ENCODE measurements at places on chromosomes 4 and X.

GRCh38 chr4:109671350-109671749, 31.9 kb downstream of the CASP6 start:
- no peak for DNase-seq

GRCh38 chrX:122584981-122585380, 599.1 kb upstream of the GRIA3 start:
- DNase-seq, result no peak

DNA sequence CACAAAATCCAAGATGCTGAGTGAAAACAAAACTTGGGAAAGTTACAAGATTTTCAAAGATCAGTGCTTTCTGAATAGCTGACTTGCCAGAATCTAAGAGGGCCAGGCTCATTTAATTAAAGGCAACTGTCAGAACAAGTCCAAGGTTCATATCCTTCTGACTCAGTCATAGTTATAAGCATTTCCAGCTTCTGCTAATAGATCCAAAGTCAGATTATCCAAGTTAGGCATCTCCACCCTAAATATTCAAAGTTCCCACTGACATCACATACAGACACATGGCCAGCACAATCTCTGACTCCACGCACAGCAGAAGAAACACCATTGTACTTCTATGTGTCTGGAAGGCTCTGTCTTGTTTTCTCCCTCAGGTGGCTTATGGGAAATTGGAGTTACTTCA, 41.8 kb downstream of the GASK1B start:
- DNase-seq, result no peak

DNA sequence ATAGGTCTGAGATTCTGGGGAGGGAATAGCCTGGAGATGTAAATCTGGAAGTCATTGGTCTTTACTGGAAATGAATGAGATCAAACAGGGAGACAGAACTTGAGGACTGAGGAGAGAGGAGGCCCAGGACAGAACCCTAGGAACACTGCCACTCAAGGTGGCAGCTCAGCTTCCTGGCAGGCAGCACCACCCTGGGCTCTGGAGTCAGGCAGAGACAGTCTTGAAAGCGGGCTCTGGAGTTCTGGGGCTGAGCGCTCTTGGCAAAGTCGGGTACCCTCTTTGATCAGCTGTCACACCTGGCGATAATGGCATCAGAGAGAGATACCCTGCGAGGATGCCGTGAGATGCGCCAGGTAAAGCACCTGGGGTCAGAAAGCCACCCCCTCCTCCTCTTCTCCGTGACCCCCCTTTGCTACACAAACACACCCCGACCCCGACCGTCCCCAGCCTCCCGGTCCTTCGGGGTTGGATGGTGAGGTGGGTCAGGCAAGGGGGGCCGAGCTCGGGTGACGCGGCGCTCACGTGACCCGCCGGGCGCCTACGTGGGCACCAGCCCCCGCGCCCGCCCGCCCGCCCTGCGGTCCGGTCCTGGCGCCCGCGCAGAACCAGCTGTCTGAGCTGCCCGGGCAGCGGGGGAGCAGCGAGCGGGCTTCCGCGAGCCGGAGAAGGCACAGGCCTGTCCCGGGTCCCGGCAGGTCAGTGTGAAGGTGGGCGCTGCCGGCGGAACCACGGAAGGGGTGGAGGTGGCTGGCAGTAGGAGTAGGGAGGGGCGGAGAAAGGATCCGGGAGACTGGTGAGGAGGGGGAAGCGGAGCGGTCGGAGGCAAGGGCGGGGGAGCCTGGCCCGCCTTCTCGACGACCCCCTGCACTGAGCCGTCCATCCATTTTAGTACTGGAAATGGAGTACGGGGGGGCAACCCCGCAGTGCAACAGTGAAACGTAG, at the start of gene TCEAL3:
Gene TCEAL3, plus strand, starts transcription at position 600 of the 942 bp plus-strand sequence. CDS start 1,102 bp downstream, outside the sequence.
- DNase-seq, result no peak

GRCh38 chr4:55568905-55569504, 22.3 kb upstream of the CLOCK start:
- no peak for DNase-seq

- DNase-seq, result no peak
These were observed 20.9 kb upstream of the USP27X start for GRCh38 chrX:49858341-49858740.

DNA sequence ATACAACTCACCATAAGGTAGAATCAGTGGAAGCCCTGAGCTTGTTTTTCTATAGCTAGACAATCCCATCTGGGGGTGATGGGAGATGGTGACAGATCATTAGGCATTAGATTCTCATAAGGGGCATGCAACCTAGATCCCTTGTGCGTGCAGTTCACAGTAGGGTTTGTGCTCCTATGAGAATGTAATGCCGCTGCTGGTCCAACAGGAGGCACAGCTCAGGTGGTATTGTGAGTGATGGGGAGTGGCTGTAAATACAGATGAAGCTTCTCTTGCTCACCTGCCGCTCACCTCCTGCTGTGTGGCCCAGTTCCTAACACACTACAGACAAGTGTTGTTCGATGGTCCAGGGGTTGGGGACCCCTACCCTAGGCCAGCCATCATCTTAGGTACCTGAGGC, 5.9 kb upstream of the GATB start:
- no peak for DNase-seq

- DNase-seq, result no peak
These were observed 225.8 kb upstream of the SPRY1 start for GRCh38 chr4:123170843-123171242.

DNA sequence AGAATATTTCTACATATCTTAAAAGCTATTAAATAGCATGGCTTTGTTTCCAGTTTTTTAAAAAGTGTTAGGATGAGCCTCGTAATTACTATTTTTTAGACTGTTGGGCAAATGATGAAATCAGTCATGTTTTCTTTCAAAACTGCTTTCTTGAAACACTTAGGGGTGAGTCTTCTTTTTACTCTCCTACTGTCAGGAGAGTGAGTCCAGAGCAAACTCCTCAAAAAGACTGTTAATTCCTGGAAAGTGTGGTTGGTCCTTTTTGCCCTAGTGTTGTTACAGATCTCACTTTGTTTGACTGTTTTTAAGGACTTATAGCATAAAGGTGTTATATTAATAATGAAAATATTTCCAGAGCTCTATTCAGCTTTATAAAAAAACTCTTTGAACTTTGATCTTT, 6.3 kb downstream of the GSTCD start:
- DNase-seq, result no peak

DNA sequence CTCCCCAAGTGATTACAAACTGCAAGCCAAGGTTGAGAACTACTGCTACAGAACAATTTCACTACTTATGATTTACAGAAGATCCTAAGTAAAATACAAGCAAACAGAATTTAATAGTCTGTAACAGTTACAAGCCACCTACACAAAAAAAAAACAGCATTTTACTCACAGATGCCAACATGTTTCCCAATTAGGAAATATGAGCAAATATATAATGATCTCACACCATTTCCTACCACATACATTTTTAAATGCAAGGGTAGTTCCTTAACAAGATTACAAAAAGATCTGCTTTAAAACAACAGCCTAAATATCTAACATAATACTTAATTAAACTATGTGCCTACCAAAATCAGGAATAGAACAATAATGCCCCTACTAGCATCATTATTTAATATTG, 63.4 kb downstream of the EFHC2 start:
- no peak for DNase-seq

GRCh38 chr4:28179126-28179525, 1318.5 kb downstream of the STIM2 start:
- DNase-seq, result no peak

GRCh38 chrX:42117318-42117717, 194.0 kb upstream of the CASK start:
- DNase-seq, result no peak

- DNase-seq, result peak; percentile 59
These were observed 720 bp downstream of the RPL10 start for GRCh38 chrX:154398668-154399526.

DNA sequence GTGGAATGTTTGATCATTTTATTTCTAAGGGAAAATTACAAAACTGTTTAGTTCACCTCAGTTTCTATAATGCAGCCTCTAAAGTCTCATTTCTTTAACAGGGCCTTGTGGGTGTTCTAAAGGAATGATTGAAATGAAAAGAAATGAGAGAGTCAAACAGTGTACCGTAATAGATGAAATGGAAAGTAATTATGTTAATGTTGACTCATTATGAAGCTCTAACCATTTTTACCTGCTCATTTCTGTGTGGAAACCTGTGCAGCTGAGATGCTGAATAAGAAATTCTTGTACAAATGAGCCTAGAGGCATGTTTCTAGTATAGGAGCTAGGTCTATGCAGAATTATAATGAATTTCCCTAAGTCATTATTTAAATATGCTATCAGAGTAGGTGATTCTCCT, 45.2 kb upstream of the RPA4 start:
- DNase-seq, result no peak

DNA sequence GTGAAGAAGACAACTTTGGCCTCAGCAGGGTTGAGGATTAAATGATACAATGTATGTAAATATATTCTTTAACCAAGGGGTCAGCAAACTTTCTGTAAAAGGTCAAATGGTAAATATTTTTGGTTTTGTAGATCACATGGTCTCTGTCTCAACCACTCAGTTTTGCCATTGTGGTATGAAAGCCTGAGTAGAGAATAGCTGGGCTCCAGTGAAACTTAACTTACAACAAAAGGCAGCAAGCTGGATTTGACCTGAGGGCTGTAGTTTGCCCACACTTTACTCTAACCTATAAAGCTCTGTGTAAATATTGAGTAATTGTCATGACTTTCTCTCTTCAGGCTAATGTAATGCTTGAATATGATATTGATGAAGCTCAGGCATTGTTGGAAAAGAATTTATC, 19.6 kb downstream of the VBP1 start:
- DNase-seq, result no peak

- DNase-seq, result no peak
These were observed 88.6 kb upstream of the MAML3 start for GRCh38 chr4:140242357-140243277.

- DNase-seq, result no peak
These were observed 104.3 kb downstream of the RTL9 start for GRCh38 chrX:110462957-110463356.

GRCh38 chrX:38881066-38881465, 79.8 kb downstream of the MID1IP1 start:
- DNase-seq, result no peak

DNA sequence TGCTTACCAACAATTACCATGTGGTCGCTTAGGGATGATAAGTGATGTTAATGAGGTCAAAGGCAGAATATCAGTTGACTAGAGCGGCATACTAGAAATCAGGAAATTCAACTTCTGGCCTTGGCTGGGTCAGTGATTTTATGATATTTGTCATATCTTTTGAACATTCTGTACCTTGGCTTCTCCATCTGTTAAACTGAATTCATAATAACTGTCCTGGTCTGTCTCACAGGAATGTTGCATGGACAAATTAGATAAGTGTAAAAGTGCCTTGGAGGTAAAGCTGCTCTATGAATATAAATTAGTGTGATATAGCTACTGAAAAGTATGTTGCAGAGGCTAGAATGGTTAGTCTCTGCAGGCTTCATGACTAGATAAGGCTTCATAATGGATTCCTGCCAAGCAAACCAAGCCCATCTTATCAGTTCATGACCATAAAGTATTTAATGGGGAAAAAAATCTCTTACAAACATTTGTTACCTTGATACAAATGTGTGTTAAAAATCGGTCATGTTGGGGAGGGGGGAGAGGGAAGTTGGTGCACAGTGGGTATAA, 104.6 kb upstream of the BMPR1B start:
- no peak for DNase-seq

DNA sequence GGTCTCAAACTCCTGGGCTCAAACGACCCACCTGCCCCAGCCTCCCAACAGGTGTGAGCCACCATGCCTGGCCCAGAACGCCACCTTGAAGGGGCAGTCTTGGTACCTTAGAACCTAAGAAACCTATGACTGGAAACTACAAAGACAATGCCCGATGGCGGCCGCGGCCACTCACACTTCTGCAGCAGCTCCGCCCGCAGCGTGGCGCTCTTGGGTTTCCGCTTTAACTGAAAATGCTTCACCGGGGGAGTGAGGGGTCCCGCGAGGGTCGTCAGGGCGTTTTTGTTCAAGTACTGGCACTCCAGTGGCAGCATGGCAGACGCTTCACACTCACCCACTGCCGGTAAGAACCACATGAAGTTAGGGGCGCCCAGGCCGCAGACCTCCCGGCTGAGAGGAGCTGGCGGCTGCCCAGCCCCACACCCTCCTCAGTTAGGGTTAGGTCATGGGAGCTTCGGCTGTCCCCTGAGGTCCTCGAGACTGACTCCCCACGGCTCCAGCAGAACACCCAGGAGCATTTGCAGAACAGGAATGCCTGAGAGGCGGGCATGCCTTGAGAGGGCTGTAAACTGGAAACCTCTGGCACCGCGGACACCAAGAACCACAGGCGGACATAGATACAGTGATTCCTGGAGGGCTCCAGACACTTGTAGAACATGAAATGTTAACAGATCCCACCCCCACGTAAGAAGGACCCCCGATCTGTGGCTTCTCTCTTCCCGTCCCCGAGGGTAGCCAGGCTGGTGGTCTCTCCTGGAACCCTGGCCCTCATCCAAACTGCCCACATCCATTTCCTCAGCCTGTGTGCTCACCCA, 19.0 kb downstream of the NELFA start:
- no peak for DNase-seq

GRCh38 chrX:131675596-131676194, 131.8 kb downstream of the OR13H1 start:
- DNase-seq, result no peak

GRCh38 chrX:44906542-44906941, 33.6 kb downstream of the KDM6A start:
- no peak for DNase-seq

DNA sequence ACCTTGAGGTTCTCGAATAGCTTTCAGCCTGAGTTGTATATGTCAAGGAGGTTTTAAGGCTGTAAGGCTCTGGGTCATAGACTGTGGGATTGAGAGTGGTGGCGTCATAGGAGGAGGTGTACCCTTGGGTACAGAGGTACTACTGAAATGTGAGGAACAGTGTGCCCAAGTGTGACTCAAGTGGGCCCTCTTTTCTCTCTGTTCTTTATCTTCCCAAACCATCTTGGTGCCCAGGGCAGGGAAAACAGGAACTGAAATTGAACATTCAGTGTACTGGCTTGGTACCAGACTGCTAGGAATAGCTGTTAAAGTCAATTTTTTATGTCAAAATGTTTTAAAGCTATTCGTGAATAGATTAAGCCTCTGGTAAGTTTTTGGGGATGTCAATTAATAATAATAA, 136.2 kb upstream of the RPS6KA3 start:
- DNase-seq, result no peak

- no peak for DNase-seq
These were observed 5.4 kb downstream of the PCDH7 start for GRCh38 chr4:30725562-30725961.

DNA sequence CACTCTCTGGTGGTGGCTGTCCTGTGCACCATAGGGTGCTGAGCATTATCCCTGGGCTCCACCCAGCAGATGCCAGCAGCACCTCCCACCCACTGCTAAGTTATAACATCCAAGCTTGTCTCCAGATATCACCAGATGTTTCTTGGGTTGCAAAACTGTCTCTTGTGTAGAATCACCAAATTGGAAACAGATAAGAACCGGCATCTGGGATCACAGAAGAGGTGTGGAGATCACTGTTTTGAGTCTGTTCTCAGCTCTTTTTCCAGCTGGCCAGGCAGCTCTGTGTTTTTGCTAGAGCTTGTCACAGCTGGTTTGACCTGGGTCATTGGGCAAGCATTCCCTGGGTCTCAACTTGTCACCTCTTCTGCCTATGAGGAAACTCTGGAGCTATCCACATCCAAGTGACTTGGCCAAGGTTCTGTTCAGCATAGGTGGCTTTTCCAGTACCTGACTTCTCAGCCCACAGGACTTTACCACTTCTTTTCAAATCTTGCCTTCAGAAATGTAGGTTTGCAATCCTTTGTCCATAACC, 15.3 kb upstream of the PUDP start:
- DNase-seq, result no peak

- DNase-seq, result no peak
These were observed 56.5 kb downstream of the TRIM2 start for GRCh38 chr4:153260553-153261300.
